Activated T-cell treated with anti-CD3 and anti-CD28 coated beads, Interleukin-2, amount 50 U/mL, for 4 hours (primary cell): ENCODE measurements at places on chromosomes 5 and 9. TPM values are rescaled to one million over a fixed set of nuclear protein-coding genes. Genes with fewer than 3 reads are reported as not detected.
A peak's percentile ranks its signal among the peaks of the same experiment; 100 is the strongest.

The FAM200C gene
- total RNA-seq = 0.42 TPM

The PCDHB12 gene
- not detected for total RNA-seq

The FOXD4 gene
- not detected for total RNA-seq

The PCDHB15 gene
- total RNA-seq = not detected

The LRRC19 gene
- not detected for total RNA-seq

The RBM18 gene
- total RNA-seq = 32.4 TPM

The RORB gene
- total RNA-seq = not detected

The PTCH1 gene
- total RNA-seq = 4.1 TPM

The SPINK7 gene
- not detected for total RNA-seq

The ELAVL2 gene
- total RNA-seq = not detected

The CLIC3 gene
- not detected for total RNA-seq

DNA sequence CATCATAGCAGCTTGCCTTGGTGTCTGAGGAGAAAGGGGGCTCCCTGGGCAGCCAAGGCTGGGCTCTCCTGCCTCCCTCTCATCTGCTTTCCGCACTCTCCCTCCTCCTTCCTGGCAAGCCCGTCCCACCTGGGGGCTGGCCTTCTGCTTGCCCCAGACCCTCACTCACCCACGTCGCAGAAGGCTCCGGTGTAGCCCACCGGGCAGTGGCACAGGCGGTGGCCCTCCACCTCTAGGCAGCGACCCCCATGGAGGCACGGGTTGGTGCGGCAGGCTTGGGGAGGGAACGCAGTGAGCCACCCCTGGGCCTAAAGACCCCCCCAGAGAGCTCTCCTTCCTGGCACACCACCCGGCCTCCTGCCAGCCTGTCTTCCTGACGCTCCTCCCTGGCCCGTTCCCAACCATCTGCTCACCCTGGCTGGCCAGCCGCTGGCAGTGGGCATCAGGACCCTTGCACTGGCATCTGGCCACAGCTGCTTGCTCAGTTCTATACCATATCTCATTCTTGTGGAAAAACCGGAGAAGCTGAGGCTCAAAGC lies 4.2 kb upstream of the PFN3 start:
- DNase-seq = no peak

- no peak for DNase-seq
Measured at GRCh38 chr5:171764265-171764664, 21.4 kb upstream of the SMIM23 start.

DNA sequence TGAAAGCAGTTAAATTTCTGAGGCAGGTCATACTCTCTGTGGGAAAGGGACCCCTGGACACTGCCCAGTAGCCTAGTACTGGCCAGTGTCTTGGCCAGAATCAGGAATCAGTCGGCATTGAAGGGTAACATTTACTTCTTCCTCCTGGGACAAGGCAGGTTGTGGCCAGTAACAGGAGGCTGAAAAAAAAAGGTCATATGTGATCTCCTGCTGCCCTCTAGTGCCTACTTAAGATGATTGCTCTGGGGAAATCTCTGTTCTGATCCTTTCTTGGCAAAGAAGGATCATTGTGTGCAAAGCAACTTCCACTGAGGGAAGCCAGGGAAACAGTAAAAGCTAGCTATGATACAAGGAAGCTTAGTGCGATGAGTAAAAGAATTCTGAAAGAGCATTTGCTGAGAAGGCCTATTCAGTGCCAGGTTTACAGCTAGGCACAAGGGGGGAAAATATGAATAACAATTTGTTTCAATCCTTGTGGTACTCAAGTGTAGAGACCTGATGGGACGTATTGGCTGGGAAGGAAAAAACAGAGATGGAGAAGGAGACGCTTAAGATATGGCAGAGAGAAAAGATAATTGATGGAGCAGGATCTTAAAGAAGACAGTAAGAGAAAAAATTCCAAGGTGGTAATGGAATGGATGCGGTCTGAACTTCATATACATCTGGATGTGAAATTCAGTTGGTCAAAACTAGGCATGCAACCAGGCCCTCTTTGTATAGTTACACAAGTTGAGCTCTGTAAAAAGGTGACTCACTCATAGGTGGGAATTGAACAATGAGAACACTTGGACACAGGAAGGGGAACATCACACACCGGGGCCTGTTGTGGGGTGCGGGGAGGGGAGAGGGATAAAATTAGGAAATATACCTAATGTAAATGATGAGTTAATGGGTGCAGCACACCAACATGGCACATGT lies 25.8 kb upstream of the TRIM32 start:
- DNase-seq = no peak

- DNase-seq = no peak
Measured at GRCh38 chr9:27802418-27802817, 229.1 kb upstream of the C9orf72 start.

DNA sequence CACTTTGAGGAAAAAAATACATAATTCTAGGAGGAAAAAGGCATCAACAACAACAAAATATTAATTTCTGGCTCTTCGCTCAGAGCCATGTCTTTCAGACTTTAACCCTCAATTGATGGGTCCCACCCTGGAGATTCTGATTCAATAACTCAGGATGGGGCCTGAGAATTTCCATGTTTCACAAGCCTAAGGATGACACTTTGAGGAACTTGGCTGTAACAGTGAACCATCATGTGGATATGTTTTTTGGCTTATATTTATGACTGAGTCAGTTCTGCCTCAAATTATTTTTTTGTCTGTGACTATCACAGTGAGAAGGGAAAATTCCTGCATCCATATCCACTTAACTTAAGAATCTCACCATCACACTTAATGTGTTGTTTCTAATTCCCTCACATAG lies 504.6 kb downstream of the RASEF start:
- DNase-seq = no peak

- DNase-seq = no peak
Measured at GRCh38 chr9:26756881-26757280, 135.7 kb downstream of the CAAP1 start.

DNA sequence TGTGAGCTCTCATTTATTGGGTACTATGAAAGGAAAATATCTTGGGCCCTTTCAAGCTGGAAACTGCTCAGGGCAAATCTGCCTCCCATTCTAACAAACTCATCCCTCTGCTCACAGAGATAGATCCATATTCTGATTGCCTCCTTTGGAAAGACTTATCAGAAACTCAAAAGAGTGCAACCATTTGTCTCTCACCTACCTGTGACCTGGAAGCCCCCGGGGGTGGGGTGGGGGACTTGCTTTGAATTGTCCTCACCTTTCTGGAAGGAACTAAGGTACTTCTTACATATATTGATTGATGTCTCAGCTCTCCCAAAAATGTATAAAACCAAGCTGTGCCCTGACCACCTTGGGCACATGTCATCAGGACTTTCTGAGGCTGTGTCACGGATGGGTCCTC lies 125.3 kb downstream of the ATP10B start:
- no peak for DNase-seq

- DNase-seq = no peak
Measured at GRCh38 chr5:139446956-139447779, 7.8 kb upstream of the DNAJC18 start.

DNA sequence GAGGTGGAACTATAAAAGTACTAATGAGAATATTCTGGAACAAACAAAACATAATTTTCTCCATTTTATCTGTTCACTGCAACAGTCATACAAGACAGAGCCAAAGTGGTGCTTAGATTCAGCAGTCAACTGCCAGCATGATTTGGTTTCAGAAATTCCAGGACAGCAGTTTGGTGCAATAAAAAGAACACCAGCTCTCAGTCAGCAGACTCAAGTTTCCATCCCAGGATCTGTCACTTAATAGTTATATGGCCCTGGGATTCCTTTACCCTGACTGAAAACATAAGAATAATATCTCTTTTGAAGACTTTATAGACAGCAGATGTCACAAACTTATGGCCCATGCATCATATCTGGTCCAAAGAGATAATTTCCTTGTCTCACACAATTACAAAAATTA lies 92.8 kb upstream of the RASEF start:
- DNase-seq = no peak

DNA sequence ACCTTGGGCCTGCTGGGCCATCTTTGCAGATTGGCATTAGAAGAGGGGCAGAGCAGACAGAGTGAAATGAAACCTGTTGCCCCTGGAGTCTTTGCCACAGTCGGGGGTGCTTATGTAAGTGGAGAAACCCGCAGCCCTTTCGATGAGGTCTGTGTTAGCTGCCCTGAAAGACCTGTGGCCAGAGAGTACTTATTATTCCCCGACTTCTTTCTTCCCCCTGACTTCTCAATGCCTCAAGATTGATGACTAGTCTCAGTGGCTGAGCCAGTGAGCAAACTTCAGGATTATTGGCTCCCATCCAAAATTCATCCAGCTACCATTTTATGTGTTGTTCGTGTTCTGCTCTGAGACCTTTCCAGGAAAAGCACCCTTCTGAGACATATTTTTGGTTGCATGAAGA lies 7.6 kb downstream of the NTRK2 start:
- DNase-seq = no peak

- DNase-seq = peak; percentile 24
Measured at GRCh38 chr5:178590141-178590923, at the start of gene COL23A1. TSS of gene COL23A1 (minus strand) at chr5:178590393.

DNA sequence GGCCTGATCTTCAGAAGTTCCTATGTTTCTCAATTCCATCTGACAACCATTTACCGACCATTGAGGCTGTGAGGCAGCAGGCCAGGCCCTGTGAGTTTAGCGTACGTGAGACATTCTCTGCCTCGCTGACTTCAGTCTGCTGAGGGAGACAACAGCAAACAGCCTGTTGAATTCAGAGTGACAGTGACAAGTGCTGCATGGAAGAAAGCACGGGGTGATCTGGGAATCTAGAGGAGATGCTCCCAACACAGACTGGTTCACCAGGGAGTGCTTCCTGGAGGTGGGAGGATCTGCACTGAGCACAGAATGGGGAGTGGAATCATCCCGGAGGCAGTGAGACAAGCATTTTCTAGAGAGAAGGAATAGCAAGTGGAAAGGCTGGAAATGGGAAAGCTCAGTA lies 10.0 kb upstream of the DDX41 start:
- no peak for DNase-seq

GRCh38 chr5:33075731-33076130 lies 364.6 kb downstream of the NPR3 start:
- no peak for DNase-seq

- DNase-seq = no peak
Measured at GRCh38 chr9:136935651-136936050, 8.9 kb downstream of the FBXW5 start.
